ENCODE measurements at places on chromosomes 13 and 19.
A peak's percentile ranks its signal among the peaks of the same experiment; 100 is the strongest.

GRCh38 chr13:35830850-35831450 is 300.2 kb downstream of the DCLK1 start:
- no peak for DNase-seq

DNA sequence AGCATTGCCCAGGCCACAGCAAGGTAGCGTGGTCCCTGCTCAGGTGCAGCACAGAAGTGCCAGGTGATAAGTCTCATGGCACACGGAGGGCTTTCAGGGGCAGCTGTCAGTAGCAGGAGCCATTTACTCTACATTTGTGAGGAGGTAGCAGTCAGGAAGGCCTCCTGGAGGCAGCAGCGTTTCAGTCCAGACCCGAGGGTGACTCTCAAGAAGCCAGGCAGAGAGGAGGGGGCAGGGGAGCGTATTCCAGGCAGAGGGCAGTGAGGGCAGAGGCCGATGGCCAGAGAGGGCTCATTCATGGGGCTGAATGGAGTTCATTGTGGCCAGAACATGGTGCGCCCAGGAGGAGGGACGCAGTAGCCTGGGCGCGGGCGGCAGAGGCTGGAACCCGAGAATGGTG is 8.9 kb downstream of the PIAS4 start:
- DNase-seq, result no peak

DNA sequence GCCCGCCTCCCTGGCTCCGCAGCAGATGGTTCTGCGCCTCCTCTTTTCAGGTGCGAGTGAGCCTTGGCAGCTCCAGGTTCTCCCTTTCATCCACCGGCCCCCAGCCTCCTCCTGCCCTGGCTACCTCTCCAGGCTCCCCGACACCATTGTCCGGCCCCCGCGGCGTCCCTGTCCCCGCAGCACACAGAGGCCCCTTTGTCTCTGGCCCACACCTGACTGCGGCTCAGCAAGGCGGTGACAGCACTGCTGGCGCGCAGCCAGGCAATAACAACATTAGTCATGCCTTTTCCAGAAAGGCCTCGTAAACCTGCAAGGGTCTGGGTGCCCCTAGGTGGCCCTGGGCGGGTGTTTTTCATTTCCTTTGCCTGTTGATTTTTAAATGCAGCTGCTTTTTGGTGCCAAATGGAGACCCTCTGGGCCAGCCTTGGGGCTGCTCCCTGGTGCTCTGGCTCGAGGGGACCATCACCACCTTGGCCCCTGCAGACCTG is 73.2 kb upstream of the MEDAG start:
- DNase-seq, result peak; percentile 51

- DNase-seq, result no peak
These were observed 44.9 kb upstream of the ITM2B start for GRCh38 chr13:48188131-48188530.

DNA sequence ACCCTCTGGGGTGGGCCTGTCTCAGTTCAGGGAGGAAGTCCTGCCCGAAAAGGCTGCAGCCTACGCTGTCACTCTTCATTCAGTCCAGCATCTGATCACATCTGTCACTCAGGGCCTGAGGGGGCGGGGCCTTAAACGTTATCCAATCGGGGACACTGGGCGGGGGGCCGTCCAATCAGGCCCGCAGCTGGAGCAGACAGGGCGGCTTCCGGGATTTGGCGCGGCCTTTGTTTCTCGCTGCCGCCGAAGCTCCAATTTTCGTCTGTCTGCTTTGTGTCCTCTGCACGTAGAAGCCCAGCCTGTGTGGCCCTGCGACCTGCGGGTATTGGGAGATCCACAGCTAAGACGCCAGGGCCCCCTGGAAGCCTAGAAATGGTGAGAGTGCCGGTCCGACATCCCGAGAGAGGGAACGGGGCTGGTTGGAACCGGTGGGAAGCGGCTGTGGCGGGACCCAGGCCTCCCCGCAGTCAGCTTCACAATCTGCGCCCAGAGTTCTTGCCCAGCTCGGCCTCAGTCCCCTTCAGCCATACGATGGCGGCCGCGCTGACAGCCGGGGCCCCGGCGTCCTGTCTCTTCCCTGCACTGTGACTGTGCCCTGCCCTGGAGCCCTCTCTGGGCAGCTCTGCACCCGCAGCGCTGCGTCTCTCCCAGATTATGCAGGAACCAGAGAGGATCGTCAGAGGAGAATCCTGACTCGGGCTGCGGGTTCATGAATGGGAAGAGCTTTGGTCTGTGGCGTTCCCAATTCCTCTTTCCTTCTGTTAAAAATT is at the start of gene ZNF730:
TSS of gene ZNF730 (plus strand) at position 224 of the 770 bp plus-strand sequence. CDS start at position 373, 149 bp downstream.
- peak; percentile 44 for DNase-seq

DNA sequence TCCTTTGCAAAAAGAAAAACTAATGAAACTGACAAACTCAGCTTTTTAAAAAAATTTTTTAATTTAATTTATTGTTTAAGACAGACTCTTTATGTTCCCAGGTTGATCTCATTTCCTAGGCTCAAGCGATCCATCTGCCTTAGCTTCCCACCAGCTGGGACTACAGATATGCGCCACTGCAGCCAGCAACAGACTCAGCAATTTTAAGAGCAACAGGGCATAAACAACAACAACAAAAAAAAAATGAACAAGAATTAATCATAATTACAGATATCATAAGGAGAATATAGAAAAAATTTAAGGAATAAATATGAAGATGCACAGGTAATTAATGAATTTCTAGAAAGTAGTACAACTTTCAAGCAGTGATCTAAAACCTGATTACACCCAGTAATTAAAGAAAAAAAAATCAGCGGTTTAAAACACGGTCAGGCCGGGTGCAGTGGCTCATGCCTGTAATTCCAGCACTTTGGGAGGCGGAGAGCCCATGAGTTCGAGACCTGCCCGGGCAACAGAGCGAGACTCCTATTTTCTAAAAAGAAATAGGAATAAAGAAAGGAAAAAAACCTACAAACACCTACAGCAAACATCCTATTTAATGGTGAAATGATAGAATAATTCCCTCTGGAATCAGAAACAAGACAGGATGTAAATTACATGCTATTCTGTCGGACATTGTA is 1.4 kb downstream of the ZNF699 start:
- DNase-seq, result no peak

DNA sequence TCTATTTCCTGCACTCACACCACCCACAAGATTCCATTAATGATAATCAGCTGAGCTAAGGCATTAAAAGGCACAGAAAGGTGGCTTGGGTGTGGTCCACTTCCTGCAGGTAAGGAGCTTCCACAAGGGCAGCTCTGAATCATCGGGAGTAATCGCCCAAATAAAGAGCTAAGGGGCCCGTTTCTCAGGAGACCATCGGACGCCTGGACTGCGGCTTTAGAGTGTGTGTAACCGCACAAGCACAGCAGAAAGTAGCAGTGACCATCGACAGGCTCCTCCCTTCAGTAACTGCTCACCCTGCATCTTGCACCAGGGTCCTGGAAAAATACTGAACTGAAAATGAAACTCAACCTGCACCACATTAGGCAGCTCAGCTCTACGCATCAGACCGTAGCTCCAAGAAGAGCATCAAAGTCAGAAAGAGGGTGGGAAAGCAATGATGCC is 6.0 kb downstream of the STK24 start:
- no peak for DNase-seq

DNA sequence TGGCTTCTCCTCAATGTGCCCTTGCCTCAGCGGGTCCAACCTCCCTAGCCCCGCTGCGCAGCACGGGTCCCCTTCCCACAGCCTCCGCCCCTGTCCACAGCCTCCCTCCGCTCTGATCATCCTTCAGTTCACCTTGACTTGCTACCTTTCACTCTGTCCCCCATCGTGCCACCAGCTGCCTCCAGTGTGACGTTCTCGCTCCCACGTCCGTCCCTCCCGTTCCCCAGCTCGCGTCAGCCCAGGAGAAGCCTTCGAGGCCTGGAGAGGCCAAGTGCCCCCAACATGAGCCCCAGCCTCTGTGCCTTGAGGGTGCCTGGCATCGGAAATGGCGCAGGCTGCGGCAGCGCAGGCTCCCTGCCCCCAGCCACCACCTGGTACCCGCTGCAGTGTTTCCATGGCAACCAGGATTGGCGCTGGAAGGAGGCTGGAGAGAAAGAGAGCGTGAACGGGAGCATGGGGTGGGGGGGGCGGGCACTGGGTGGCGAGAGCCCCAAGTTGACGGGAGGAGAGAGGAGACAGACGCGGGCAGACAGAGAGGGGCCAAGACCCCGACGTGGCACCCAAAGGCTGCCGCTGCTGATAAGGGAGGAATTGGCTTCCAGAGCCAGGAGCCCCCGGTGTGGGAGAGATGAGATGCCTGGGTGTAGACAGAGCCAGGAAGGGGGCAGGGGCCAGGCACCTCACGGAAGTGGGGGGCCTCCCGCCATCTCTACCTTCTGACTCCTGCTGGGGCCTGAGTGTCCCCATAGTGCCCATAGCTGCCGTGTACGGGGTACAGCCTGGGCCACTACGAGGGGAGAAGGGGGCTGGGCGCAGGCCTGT is 844 bp upstream of the ASPDH start:
- DNase-seq, result no peak

DNA sequence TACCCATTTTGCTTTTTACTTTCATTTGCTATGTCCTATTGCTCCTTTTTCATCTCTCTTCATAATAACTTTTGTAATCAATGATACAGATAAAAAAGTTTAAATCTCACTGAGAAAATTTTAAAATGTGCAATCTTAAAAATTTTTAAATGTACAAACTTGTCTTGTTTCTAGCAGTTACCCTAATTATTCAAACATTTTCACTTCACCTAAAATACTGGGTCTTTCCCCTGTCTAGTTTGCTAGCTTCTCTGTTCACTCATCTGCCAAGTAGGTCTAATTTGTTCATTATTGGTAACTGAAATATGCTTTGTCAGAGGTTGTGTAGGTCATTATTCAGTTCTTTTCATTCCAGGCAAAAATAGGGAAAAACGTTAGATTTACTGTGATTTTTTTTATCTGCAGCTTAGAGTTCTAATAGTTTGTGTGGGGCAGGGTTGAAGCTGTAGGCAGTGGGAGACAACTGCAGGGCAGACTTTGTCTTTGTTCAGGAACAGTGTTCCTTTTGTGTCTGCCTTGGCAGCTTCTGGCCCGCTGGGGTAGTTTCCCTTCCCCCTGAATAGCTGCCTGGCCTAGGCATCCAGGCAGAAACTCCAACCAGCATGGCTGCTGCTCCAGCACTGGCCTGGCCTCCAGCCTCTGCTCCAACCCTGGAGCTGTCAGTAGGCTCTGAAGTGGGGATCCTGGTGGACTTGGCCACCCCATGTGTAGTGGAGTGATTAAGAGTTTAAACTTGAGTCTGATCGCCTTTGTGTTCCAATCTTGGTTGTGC is 48.5 kb downstream of the WDFY2 start:
- DNase-seq, result no peak

GRCh38 chr19:39397360-39398296 is 6.5 kb downstream of the MED29 start:
- DNase-seq, result peak; percentile 58

DNA sequence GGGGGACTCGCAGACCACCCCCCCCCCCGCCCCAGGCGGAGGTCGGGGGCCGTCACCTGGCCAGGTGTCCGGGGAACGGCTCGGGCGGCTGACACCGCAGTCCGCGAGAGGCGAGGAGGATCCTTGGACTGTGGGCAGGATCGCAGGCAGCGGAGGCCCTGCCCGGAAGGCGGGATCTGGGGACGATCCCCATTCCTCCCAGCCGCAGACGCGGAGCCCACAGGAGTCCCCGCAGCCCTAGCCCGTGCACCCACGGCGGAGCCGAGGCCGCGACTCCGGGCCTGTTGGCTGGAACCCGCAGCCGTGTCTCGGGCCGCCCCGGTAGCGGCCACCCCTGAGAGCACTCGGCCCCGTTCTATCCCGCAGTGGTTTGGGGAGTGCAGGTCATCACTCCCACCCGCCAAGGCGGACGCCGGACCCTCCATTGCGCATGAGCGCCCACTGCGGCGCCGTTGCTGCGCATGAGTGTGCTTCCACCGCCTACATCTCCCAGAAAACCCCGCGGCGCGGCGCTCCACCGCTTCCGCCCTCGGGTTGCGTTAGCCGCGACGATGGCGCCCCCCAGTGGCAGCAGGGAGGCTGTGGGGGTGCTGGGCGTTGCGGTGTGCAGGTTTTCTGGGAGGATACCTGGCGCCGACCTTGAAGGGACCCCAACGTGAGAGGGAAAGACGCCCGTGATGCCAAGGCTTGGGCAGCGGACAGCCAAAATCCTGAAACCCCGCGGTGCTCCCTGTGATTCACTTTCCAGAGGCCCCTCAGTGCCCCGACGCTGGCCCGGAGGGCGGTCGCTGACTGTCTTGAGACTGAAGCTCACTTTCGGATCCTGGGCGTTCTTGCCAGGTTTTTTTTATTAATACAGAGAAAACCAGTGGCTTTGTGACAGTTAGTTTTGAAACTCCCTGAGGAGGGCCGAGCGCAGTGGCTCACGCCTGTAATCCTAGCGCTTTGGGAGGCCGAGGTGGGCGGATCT is 4.4 kb upstream of the ZNF329 start:
- peak; percentile 96 for DNase-seq

DNA sequence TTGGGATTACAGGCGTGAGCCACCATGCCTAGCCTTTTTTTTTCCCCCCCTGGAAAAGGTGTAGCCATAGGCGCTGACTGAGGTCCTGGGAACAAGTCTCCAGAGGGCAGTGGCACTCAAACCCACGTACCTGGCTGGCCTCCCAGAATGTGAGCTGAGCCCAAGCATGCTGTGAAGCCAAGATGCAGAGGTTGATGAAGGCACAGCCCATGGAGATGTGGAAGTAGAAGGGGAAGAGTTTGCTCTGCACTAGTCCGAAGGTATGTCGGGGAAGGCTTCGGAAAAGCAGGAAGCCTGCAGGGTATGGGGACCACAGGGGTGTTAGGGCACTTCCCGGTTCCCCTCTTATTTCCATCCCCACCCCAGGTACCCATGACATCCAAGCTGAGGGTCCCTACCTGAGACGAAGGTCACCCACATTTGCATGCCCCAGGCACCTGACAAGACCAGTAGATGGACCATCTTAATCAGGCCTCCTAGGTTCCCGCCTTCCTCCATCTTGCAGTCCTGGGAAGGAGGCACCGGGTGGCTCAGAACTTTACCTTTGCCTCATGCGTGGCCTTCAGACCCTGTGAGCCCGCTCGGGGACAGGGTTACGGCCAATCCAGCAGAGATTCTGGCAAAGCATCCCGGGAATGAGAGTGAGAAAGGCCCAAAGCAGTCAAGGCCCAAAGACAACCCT is 805 bp downstream of the TMEM205 start:
- no peak for DNase-seq

DNA sequence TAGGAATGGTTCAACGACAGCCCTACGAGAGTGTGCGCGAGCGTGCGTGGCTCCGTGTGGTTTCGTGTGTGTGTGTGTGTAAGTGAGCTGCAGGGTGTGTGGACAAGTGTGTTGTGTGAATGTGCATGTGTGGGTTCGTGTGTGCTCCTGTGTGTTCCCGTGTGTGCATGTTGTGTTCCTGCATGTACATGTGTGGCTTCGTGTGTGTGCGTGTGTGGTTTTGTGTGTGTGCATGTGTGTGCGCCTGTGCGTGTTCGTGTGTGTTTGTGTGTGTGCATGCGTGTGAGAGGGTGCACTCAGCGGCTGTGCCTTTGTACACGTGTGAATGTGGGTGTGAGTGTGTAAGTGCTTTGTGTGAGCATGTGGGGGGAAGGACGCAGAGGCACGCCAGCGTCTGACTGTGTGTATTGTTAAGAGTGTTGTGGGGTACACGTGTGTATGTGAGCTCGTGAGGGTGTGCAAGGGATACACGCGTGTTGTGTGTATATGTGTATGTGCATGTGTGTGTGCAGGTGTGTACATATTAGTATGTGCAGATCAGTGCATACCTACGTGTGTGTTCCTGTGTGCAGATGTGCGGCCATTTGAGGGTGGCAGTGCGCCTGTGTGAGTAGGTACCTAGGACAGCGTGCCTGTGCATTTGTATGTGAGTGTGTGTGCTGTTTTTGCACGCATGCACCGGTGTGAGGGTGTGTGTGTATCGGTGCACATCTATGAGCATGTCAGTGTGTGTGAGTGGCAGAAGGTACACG is 24.3 kb upstream of the ONECUT3 start:
- DNase-seq, result no peak

All from NCI-H774 (cell line).